ENCODE measurements at places on chromosomes 11 and 22.

DNA sequence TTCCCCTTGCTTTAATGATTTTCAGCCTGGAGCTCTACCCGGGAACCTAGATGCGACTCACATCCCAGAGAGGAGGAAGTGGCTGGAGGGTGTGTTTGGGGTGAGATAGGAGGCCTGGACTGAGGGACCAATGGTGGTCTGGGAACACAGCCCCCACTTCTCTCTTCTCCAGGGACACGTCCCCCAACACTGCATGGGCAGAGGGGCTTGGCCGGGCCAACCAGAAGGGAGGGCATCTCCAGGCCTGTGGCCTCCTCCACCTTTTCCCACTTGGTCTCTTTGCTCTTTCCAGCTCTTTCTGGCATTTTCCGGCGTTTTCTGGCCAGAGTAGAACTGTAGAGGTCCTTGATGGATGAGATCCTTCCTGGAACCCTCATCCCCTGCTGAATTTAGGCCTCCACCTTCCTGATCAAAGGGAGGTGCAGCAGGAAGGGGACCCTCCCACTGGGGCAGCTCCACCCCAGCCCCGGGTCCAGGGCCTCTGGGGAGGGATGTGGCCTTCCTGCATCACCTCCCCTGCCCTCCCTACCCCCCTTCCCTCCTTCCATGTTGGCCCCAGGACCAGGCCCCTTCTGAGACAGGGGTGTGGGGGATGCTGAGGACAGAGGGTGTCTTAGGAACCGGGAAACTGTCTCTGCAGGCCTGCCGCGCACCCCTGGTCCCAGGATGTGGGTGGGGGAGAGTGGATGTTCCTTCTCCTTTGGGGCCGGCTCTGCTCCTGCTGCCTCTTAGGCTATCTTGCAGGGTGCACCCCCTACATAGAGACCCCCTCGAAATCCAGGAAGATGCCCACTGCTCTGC, 24.4 kb downstream of the MRGPRG start:
- DNase-seq = no peak

DNA sequence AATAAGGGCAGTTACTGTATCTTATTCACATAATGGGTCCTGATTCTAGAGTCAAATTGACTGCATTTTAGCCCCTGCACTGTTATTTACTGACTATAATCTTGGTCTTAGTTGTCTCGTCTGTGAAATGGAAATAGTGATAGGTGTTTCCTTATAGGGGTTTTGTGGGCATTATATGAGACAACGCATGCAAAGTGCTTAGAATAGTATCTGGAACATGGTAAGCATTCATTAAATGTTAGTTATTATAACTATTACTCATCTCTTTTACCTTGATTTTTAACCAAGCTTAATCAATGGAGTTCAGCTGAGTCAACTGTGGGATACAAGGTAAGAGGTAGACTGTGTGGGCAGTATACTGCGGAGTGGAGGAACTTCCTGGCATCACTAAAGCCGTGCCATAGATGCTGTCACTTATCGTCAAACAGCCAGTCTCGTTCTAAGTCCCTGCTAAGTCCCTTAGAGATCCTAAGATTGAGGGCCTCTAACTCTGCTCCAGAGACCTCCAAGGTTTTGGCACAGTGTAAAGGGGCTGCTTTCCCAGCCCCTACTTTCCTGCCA, 2.6 kb upstream of the ZC3H12C start:
- DNase-seq = no peak

GRCh38 chr22:18095101-18095805, 15.4 kb upstream of the TUBA8 start:
- no peak for DNase-seq

DNA sequence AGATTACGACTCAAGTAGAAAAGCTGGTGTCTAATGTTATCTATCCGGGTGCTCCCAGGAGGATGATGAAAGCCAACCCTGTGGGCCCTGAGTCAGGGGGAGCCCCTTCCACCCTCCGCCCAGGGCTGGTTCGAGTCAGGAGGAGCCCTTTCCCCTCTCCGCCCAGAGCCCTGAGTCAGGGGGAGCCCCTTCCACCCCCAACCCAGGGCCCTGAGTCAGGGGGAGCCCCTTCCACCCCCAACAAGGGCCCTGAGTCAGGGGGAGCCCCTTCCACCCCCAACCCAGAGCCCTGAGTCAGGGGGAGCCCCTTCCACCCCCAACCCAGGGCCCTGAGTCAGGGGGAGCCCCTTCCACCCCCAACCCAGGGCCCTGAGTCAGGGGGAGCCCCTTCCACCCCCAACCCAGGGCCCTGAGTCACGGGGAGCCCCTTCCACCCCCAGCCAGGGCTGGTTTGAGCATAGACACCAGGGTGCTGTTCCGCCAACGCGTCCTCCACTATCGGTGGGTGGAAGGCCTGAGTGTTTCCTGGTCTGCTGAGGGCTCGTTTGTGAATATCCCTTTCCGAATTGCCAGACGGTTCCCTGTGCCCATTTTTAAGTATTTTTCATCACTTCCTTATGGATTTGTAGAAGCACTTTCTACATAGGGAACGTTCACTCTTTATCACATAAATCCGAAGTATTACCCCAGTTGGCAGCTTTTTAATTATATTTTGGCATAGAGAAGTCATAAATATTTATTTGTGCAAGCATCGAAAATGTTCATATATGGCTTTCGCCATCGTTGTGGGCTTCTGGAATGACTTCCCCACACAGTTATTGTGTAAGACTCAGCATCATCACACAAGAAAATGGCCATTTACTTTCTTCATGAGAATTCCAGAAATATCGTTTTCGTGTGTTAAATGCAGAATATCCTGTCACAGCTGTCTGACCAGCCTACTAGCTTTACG, 380.6 kb downstream of the BRD1 start:
- no peak for DNase-seq

GRCh38 chr11:78379039-78379670, 38.5 kb downstream of the GAB2 start:
- peak; percentile 75 for DNase-seq

GRCh38 chr22:45096256-45096907, 67.3 kb upstream of the NUP50 start:
- peak; percentile 68 for DNase-seq

GRCh38 chr22:20793748-20794649, 20.1 kb downstream of the SERPIND1 start:
- DNase-seq = no peak

- no peak for DNase-seq
These were observed 101.2 kb upstream of the CTSC start for GRCh38 chr11:88438721-88439120.

GRCh38 chr11:118677977-118678376, 1.5 kb downstream of the TREH start:
- no peak for DNase-seq

DNA sequence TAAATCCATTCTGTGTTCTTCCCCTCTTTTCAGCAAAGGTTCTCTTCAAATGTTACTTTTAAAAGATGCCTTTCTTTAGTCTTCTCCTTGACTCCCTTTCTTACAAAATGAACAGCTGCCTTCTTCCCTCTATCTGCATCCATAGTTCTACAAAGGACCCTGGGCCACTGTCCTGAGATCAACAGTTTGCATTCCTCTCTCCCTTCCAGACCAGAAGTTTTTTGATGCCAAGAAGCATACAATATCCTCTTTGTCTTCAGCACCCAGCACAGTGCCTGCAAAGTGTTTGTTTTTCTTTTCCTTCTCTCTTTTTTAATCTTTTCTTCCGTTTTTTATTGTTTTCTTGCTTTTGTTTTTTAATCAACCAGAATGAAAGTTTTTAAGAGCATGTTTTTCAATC, 183.5 kb upstream of the SNX19 start:
- DNase-seq = no peak

DNA sequence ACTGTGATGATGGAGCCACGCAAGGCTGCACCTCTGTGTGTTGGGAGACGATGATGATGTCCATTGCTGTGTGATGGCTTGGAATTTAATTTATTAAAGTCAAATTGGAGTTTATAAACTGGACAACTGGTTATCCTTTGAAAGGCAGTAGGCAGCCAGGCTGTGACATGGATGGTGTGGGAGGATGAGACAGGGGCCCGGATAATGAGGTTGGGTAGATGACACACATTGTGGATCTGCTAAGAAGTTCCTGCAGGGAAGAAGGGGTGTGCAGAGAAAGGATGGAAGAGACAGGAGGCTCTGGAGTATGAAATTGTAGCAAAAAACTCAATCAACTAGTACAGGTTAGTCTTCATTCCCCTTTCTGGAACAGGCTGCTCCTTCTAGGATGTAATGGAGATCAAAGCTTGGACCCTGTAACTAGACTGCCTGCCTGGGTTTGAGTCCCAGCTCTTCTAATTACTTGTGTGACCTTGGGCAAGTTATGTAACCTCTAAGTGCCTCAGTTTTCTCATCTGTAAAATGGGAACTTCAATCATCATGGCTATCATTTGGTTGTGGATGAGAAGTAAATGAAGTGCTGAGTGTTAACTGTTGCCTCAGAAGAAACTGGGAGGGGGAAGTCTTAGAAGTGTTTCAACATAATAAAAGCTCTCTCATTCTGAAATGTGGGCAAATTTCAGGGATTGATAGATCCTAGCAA, 4.2 kb upstream of the HINFP start:
- no peak for DNase-seq

- no peak for DNase-seq
These were observed 95.0 kb downstream of the SLC1A2 start for GRCh38 chr11:35324183-35324886.

GRCh38 chr22:36860017-36860416, 789 bp upstream of the NCF4 start:
- DNase-seq = no peak

DNA sequence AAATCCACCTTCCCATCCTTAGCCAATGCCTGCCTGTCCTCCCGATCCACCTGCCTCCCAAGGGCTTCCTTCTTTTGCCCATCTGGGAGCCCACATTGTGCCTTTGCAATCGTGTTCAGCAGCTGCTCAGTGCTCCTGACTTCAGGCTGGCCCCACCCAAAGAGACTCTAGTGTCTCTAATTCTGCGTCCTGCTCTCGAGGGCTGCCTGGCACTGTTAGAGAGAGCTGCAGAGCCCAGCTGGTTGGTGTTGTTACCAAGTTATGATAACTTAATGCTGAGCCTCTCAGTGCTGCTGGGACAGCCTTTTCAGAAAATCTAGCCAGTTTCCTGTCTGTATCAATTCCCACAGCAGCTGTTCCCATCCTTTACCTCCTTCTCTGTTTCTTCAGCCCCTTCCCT, 69.1 kb downstream of the MICAL2 start:
- no peak for DNase-seq

DNA sequence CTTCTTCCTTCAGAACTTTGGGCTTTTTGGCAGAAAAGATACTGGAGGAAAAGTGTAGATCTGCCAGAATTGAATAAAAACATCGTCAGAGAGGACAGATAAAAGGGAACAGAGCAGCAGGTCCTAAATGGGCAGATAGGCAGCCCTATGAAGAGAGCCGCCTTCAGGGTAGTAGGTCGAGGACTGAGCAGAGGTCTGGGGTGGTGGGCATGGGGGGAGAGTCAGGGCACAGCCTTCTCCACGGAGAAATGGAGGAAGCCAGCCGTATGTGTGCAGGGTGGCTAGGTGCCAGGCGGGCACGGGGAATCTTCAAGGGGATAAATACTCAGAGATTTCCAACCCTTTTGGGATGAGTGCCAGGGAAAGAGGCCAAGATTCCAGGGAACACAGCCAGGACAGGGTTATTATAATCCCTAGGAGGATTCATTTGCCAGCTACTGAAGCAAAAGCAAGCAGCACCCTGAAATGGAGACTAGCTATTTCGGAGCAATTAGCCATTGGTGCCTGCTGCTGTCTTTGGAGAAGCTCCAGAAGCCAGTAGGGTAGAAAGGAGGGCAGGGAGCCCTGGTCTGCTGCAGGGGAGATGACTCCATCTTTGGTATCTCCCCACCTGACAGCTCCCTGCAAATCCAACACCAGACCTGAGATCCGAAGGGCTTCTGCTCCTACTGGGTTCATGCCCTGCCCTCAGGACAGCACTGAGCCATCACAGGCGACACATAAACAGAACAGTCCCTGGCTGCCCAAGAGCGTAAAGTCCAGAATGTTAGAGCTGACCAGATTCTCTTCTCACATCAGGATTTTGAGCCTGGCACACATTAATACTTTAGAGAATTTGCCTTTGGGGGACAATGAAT, 174.5 kb upstream of the NTM start:
- no peak for DNase-seq

DNA sequence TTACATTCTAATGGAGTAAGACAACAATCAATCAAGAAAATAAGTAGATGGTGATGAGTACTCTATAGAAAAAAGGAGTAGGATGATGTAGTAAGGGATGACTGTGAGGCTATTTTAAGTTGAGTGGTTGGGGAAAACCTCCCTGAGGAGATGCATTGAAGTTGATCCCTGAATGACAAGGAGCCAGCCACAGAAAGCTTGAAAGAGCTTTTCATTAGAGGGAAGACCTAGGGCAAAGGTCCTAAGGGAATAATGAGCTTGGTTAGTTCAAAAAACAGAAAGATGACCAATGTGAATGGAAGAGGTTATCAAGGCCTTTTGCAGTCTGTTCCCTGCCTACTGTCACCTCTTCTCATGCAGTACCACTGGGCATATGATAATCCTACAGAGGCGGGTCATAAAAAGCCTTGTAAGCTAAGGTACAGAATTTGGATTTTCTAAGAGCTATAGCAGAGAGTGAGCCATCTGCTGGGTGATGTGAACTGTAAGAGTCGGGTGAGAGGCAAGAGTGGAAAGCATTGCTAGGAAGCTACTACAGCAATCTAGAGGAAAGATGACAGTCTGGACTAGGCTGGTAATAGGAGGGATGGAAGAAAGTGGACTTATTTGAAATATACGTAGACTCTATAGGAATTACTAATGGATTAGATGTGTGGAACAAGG, 3.1 kb downstream of the PPP2R1B start:
- DNase-seq = peak; percentile 8

DNA sequence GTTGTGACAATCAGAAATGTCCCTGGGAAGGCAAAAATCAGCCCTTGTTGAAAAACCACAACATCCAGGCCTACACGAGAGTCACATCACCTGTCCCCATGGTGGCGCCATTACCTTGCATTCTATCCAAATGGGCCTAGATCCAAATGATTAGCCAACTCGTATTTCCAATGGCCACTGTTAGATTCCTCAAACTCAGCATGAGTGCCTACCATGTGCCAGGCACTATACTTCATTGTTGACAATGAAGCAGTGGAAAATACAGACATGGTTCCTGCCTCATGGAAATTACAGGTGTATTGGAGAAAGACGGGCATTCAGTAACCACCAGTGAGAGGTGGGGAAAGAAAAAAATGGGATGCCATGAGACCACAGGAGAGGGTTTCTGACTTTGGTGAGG, 29.8 kb upstream of the CREB3L1 start:
- DNase-seq = peak; percentile 12

GRCh38 chr22:41742918-41743317, 43.6 kb downstream of the MEI1 start:
- DNase-seq = no peak

DNA sequence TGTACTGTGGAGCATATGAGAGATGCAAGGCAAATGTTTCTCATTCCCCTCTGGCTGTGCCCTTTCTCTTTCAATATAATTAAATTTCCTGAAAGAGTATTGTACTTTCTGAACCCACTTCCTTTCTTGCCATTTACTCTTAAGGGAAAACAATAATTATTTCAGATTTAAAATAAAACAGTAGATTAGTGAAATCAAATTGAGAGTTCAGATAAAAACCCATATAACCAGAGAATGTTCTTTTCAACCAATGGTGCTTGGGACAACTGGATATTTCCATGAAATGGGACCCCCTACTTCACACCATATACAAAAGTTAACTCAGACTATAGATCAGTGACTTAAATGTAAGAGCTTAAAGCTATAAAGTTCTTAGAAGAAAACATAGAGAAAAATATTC, 26.1 kb upstream of the DLAT start:
- no peak for DNase-seq

GRCh38 chr11:130601141-130601540, 152.7 kb downstream of the ADAMTS15 start:
- DNase-seq = no peak

GRCh38 chr11:116791813-116792143, at the start of gene APOA5:
TSS of gene APOA5 (minus strand) at chr11:116791879. CDS start at chr11:116791860, 19 bp downstream.
- no peak for DNase-seq

- DNase-seq = no peak
These were observed 32.5 kb upstream of the POLD3 start for GRCh38 chr11:74559934-74560309.

Data from Kasumi-1 (cell line).